ENCODE measurements at places on chromosomes 12 and 14.
A peak's percentile ranks its signal among the peaks of the same experiment; 100 is the strongest.

DNA sequence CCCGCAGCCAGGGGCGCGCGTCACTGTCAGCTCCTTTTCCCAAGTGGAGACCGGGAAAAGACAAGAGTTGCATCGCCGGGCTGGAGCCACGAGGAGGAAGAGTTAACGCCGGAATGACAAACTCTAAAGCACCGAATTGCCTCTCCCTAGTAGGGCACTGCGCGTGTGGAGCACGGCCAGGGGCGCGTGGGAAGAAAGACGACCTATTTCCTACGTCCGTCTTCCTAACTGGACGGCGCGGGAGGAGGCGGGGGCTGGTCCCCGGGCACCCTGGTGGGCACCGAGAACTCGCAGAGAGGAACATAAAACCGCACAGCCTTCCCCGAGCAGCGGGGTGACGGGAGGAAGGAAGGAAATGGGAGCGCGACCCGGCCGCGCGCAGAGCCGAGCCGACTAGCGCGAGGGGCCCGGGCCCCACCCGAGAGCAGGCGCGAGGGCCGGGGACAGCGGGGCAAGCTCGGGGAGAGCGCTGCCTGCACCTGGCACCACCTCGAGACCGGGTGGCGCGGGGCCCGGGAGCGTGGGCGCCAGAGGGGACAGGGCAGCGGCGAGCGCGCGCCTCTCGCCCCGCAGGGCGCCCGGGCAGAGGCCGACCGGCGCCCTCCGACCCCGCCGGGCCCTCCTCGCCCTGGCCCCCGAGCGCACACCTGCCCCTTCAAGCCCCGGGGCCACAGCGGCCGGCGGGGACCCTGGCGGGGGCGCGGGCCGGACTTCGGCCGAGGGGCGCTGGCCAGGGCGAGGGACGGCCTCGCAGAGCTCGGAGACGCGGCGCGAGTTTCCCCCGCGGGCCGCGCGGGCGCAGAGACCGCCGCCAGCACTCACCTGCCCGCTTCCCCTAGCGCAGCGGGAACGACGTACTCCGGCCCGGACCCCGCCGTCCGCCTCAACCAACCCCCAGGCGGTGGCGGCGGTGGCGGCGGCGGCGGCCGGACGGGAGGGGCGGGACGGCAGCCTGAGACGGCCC is at the start of gene SETD3:
Gene SETD3 (minus strand): TSS at position 954 of the 964 bp plus-strand sequence. CDS start 15,054 bp downstream, outside the sequence.
- H3K4me3 ChIP-seq = peak within 1 kb of the TSS; percentile 80
- peak within 1 kb of the TSS; percentile 77 for H3K27ac ChIP-seq

- no peak overlapping the region for H3K27ac ChIP-seq
- DNase-seq = peak; percentile 31
- peaks cover 4% of the 10 kb centered on the region for H3K36me3 ChIP-seq
- no peak overlapping the region for H3K4me3 ChIP-seq
- no peaks in the 10 kb centered on the region for H3K4me1 ChIP-seq
Observed at GRCh38 chr14:29654901-29655550, 272.6 kb downstream of the PRKD1 start.

GRCh38 chr14:21264025-21264801 is 5.0 kb downstream of the HNRNPC start:
- peaks cover 34% of the 10 kb centered on the region for H3K36me3 ChIP-seq
- H3K4me3 ChIP-seq = no peak overlapping the region
- H3K4me1 ChIP-seq = peaks cover 8% of the 10 kb centered on the region
- H3K27me3 ChIP-seq = no peaks in the 10 kb centered on the region
- peak; percentile 91 for DNase-seq
- no peak overlapping the region for H3K27ac ChIP-seq

GRCh38 chr12:128694445-128694844 is 129.3 kb downstream of the SLC15A4 start:
- no peak overlapping the region for H3K4me3 ChIP-seq
- DNase-seq = no peak
- no peaks in the 10 kb centered on the region for H3K4me1 ChIP-seq
- H3K27me3 ChIP-seq = no peaks in the 10 kb centered on the region
- no peak overlapping the region for H3K27ac ChIP-seq

DNA sequence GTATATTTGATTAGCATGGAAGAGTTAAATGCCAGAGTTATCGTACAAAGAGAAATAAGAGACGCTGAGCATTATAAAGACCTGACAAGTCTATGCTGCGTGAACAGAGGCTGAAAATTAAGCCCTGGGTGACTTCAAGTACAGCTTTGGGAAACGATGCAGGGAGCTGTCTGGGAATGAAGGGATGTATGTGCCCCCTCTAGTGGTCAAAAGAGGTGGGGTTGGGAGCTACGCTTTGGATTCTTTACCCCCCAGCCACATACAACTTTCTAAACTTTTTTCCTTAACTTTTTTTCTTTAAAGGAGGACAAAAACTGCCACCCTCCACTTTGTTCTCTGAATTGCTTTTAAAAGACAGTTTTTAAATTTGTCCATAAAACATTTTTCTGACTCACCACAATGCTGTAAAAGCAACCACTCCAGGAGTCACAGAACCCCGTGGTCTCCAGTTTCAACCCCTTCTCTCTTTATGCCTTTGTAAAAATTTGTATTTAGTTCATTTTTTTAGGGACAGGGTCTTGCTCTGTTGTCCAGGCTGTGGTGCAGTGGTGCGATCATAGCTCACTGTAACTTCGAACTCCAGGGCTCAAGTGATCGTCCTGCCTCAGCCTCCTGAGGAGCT is 59.4 kb downstream of the ZNF664 start:
- peaks cover 8% of the 10 kb centered on the region for H3K4me1 ChIP-seq
- H3K36me3 ChIP-seq = no peaks in the 10 kb centered on the region
- no peak overlapping the region for H3K4me3 ChIP-seq

DNA sequence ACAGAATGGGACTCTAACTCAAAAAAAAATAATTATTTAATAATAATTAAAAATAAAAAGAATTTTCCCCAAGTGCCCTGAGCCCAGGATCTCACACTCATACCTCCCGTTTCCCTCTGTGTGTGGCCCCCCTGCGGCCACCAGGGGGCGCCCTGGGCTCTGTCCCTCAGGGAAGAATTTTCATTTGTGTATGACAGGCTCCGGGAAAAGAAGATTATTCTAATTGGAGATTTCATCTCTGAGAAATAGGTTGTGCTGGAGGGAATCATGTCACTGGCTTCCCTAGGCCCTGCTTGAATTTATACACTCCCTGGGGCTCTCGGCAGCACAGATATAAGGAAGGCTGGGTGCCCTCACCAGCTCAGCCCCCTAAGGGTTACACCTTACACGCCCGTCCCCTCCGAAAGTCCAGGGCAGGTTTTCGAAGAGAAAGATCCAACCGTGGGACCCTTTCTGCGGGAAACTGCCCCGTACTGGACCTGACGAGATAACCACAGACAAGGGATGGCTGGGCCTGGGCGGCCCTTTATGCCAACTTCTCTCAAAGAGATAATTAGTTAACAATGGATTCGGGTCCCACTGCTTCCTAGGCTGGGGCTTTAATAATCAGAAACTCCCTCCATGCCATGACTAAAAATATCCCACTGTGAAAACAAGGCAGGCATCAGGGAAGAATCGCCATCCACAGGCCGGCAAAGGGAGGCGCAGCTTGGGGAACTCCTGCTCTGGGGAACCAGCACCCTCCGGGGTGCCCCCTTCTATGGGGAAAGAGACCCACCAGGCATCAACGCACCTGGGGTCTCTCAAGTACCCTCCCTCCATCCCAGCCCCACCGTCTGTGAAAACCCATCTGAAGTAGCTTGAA is 80.7 kb downstream of the KDM2B start:
- H3K4me1 ChIP-seq = no peaks in the 10 kb centered on the region
- DNase-seq = peak; percentile 59
- H3K36me3 ChIP-seq = peaks cover 2% of the 10 kb centered on the region
- H3K27me3 ChIP-seq = no peaks in the 10 kb centered on the region
- H3K27ac ChIP-seq = no peak overlapping the region

GRCh38 chr14:106843386-106843785 is 1317.0 kb downstream of the TMEM121 start:
- no peak overlapping the region for H3K27ac ChIP-seq
- DNase-seq = no peak
- no peaks in the 10 kb centered on the region for H3K27me3 ChIP-seq
- no peaks in the 10 kb centered on the region for H3K4me1 ChIP-seq

GRCh38 chr14:89654998-89655397 is 238.0 kb upstream of the FOXN3 start:
- no peak overlapping the region for H3K27ac ChIP-seq
- no peaks in the 10 kb centered on the region for H3K27me3 ChIP-seq
- no peak overlapping the region for H3K4me3 ChIP-seq
- H3K36me3 ChIP-seq = no peaks in the 10 kb centered on the region
